ENCODE measurements at places on chromosomes 12 and 14.

DNA sequence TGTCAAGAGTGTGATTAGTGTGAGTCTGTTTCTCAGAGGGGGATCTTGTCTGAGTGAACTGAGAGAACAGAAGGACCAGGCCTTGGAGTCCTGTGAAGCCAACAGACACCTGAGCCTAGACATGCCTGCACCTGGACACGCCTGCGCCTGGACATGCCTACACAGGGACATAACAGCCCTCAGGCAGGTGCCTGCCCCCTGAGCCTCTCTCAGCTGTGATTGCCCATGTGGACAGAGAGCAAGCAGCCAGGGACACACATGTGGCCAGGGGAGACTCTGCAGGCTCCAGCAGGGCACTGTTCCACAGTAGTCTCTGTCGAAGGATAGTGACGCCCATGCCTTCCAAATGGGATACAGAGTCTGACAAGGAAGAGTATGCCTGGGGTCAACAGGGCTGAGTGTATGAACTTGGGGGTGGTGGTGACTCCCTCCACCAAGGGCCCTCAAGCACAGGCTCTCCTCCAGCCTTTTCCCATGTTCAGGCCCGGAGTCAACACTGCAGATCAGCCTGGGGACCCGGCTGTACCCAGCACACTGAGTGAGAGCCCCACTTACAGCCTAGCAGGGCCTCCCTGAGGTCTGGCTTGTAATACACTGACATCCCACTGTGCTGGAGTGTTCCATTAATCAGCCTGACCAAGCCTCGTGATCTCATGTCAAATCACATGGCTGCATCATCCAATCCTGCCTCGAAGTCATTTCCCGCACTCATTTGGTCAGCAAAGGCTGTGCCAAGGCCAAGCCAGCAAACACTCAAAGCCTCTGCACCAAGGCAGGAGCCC is 173.0 kb downstream of the CALM1 start:
- no peak for DNase-seq

GRCh38 chr14:95659293-95659989 is 26.8 kb upstream of the TCL1B start:
- no peak for DNase-seq

DNA sequence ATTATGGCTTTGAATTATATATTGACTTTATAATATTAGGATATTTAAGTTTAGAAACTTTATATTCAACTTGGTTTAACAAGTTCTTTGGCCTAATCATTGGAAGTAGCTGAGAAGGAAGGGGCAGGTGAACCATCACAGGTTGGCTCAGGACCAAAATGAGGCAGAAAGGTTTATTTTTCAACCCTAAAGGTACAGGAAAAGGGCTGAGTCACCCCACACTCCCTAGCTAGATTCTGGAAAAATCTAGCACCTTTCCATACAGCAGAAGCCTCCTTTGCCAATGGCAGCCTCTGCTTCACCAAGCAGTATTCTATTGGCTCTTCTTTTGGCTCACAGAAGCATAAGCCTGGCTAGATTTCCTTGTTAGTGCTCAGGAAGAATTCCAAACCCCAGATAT is 19.3 kb upstream of the MED6 start:
- DNase-seq: no peak

GRCh38 chr12:66999141-66999540 is 270.0 kb upstream of the CAND1 start:
- DNase-seq: no peak

DNA sequence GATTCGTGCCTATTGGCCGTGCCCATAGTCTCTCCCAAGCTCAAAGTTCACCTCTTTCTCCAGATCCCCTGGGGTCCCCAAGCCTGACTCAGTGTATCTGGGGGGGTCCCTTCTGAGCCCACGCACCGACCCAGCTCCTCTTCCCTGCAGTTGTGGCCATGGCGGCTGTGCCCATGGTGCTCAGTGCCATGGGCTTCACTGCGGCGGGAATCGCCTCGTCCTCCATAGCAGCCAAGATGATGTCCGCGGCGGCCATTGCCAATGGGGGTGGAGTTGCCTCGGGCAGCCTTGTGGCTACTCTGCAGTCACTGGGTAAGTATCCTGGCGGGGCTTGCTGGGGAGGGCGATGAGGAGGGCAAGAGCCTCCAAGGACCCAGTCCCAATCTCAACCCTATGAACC is 5.1 kb downstream of the IFI27 start:
- no peak for DNase-seq

- DNase-seq: no peak
Measured at GRCh38 chr12:95207407-95207806, 9.9 kb downstream of the FGD6 start.

- DNase-seq: no peak
Measured at GRCh38 chr14:104550340-104550860, 29.2 kb upstream of the C14orf180 start.

DNA sequence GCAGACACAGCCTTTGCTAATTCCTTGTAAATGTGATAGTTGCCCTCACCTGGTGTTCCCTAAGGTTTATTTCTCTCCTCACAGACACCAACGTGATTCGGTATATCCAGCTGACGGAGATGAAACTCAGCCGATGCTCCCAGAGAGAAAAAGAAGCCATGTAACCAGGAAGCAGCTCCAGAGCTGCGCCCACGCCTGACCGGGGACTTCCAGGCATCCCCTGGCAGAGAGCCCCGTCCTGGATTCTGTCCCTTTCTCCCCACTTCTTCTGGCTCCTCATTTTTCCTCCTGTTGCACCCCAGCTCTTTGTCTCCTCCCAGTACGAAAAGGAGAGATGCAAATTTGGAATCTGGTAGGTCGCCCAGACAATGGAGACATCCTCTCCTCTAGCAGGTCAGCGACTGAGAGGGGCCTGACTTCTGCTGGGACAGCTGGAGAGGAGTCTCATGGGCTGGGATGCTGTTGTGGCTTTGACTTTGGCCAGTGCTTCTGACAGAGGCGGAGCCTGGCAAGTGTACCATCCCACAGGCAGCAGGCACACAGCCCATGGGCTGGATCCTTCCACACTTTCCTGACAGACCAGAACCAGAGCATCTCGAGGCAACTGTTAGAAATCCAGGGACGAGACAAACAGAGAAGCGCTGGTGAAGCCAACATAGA is 29.4 kb downstream of the TTC9 start:
- no peak for DNase-seq

GRCh38 chr12:753611-754472 is 1.5 kb downstream of the WNK1 start:
- no peak for DNase-seq

DNA sequence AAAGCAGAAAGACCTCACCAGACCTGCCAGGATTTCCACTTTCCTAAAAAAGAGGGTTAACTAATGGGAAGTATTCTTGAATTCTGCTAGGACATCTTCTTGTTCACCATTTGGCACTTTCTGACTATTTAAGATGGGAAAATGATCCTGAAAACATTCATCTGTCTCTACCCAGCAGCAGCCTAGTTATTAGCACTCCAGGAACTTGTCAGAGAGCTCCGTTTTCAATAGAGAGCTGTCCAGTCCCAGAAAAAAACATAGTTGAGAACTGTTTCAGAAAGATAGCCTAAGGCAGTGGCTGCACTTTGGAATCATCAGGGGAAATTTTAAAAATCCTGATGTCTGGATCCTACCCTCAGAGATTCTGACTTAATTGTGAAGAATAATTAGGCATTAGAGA is 22.1 kb upstream of the CEP83 start:
- DNase-seq: no peak

DNA sequence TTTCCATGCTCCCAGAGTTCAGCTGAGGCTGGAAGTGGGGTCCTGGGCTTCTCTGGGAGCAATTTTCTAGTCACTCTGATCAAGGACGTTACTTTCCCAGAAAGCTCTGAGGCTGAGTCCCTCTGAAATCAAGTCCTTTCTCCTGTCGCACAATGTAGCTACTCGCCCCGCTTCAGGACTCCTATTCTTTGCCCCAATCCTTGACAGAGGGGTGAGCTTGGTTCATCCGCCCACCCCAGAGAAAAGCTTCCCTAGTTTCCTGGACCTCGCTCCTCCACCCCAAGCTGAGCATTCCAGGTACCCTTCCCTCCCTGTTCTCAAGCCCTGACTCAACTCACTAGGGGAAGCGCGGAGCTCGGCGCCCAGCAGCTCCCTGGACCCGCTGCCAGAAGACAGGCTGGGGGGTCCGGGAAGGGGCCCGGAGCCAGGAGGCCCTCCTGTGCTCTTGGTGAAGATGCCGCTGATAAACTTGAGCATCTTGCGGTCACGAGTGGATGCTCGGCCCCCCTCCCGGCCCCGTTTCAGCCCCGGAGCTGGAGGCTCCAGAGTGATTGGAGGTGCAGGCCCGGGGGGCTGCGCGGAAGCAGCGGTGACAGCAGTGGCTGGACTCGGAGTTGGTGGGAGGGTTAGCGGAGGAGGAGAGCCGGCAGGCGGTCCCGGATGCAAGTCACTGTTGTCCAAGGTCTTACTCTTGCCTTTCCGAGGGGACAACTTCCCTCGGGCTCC is 1.6 kb downstream of the AGAP2 start:
- DNase-seq: no peak

GRCh38 chr14:34722723-34723545 is 8.5 kb upstream of the CFL2 start:
- DNase-seq: peak; percentile 36

GRCh38 chr12:109264943-109265650 is 44.0 kb downstream of the FOXN4 start:
- DNase-seq: no peak

- no peak for DNase-seq
Measured at GRCh38 chr14:106204063-106204462, 677.7 kb downstream of the TMEM121 start.

DNA sequence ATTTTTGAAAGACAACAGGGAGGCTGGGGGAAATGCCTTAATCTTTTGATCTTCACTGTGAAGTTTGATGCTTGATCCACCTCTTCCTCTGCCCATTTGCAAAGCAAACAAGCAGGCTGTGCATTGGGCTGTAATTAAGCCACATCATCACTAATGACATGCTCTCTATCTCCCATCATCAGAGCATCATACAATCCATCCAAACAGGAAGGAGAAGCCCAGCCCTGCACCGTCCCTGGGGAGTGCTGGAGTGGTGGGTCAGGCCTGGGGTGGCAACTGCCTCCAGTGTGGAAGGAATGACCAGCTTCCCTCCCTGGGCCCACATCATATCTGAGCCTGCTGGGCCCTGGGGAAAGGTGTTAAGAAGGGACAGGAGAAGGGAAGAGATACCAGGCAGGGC is 6.9 kb upstream of the KRT74 start:
- DNase-seq: no peak

DNA sequence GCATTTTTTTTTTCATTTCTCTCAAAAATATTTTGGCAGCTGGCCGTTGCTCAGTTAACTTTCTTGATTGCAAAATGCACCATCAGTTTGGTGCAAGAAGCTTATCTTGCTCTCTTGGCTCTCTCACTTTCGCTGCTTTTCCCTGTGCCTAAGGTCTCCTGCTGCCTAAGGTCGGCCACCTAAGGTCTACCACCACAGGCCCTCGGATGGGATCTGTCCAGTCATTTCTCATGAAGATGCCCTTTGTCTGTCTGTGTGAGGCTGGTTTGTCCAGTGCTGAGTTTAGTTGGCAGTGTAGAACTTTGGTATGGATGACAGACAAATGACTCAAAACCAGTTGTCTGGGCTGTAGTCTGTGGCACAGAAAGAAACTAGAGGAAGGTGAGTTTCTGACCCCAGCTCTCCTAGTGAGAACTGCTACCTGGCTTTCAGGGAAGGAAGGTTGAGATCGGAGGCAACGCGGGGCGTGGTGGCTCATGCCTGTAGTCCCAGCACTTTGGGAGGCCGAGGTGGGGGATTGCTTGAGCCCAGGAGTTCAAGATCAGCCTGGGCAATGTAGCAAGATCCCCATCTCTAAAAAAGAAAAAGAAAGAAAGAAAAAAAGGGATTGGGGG is 2.6 kb downstream of the MLXIP start:
- no peak for DNase-seq

DNA sequence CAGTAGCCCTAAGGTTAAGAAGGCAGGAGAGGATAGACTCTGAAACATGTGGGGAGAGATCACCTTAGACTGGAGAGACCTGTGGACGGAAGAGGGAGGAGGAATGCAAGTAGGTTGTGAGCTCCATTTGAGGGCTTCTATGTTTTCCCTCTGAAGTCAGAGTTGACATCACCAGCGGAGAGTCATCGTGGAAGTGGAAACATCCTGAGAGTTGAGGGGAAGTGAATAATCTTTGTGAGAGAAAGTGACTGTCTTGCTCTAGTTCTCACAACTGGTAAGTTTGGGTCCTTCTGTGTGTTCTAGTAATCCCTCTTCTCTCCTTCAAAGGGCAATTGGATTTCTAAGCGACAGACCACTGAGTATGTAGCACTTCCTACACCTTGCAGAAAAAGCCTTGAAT is 103.6 kb upstream of the CCND2 start:
- no peak for DNase-seq

DNA sequence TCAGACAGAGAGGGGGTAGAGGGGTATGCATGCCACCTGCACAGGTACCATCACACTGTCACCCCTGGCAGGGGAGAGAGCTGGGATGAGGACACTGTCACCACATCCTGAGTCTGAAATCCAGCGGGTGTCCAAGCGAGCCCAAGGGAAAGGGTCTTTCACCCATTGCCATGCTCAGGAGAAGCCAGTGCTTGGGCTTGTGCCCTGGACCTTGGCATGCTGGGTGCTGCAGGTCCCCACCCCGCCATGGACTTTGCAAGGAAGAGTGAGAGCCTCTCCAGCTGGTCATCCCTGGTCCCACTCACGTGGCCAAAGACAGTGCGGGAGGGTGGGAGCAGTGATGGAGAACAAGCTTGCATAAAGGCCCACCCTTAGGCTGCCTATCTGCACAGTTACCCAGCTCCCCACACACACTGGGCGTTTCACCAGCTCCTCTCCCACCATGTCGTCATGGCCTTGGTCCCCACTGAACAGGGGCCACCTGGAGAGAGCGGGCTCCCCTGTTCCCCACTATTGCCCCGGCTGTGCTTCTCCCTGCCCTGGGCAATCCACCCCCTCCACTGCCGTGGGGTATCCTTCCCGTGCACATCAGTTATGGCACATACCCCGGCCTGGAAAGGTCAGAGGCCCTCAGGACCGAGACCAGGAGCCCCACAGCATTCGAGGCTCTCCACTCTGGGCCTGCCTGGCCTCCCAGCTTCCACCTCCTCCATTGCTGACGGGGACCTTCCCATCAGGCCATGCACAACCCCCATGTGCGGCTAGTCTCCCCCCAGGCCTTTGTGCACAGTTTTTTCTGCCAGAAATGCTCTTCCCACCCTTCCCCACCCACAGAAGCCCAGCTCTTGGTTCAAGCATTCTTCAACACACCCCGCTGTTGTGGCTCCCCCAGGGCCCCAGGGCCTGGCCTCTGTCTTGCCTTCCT is 58.6 kb upstream of the BCL11B start:
- DNase-seq: no peak

DNA sequence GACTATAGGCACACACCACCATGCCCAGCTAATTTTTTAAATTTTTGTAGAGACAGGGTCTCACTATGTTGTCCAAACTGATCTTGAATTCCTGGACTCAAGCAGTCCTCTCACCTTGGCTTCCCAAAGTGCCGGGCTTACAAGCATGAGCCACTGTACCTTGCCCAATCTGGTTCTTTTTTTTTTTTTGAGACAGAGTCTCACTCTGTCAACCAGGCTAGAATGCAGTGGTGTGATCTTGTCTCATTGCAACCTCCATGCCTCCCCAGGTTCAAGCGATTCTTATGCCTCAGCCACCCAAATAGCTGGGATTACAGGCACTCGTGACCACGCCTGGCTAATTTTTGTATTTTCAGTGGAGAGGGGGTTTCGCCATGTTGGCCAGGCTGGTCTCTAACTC is 15.4 kb downstream of the MRPL42 start:
- no peak for DNase-seq

Data from GM19239 (cell line).